H7 (cell line): ENCODE measurements at places on chromosomes 4 and X.

- DNase-seq, result no peak
These were observed 27.5 kb downstream of the ENPEP start for GRCh38 chr4:110503270-110504083.

- no peak for DNase-seq
These were observed 157.8 kb downstream of the RELL1 start for GRCh38 chr4:37528166-37528885.

- DNase-seq, result no peak
These were observed 106.8 kb upstream of the MAGEA10 start for GRCh38 chrX:152245213-152245612.

- no peak for DNase-seq
These were observed 35.9 kb downstream of the ETDC start for GRCh38 chrX:135345107-135345589.

DNA sequence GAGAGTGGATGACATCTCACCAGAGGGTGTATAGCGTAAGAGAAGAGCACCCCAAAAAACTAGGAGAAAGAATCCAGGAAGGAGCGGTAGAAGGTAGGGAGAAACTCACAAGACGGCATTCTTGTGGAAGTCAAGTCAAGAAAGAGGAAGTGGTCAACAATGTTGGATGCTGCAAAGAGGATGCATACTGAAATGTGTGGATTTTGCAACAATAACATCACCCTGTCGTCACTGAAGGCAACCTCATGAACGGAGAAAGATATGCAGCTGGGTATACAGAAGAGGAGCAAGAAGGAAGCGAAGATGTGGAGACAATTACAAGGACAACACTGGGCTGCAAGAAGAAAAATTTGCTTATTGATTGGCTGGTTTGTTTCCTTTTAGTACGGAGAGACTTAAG, 11.4 kb upstream of the TAPT1 start:
- no peak for DNase-seq

- no peak for DNase-seq
These were observed 31.9 kb downstream of the NPFFR2 start for GRCh38 chr4:72063726-72064125.

DNA sequence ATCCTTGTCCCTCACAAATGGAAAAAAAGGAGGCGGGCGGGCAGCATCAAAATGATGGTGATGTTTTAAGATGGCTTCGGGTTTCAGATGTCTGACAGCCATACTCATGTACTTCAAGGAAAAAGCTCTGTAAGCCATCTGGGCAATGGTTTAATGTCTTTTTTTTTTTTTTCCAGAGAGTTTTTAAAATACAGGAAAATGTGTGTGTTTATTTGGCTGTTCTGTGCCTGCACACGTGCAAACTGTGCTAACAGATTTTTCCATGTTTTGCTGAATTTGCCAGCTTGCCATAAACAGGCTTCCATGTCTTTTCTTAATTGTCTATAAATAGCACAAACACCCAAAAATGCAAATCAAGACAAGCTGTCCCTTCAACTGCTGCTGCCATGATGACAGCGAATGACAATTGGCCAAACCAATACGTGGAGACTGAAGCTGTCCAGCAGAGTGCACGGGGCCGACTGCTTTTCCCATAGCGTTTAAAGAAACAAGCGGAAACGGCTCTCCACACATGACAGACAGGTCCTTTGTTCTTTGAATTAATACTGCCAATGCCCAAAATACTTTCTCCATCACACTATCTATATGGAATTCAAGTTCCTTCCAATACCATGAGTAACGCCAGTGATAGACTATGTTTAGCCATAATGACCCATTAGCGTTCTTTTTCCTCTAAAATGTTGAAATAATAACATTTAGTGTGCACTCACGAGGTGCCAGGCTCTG, 35.7 kb downstream of the AFAP1 start:
- DNase-seq, result no peak

GRCh38 chr4:123802082-123802645, 405.6 kb downstream of the SPRY1 start:
- no peak for DNase-seq

- DNase-seq, result peak; percentile 78
These were observed 43.6 kb downstream of the TSC22D3 start for GRCh38 chrX:107731831-107732502.

DNA sequence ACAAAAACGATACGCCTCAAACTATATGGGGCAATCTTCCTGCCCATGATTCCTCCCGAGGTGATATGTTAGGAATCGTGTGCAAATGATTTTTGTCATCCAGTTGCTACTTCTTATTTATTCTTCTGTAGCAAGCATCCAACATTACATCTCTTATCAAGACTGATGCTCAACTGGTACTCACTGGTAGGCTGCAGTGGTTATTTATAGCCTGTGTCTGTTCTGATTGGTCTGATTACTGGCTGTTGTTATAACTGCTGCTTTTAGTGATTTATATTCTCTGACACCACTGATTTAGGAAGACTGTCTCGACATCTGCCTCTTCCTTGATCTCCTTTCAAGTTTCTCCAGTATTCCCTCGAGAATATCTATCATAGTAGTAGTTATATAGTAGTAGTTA, 165.8 kb downstream of the LARP7 start:
- no peak for DNase-seq

DNA sequence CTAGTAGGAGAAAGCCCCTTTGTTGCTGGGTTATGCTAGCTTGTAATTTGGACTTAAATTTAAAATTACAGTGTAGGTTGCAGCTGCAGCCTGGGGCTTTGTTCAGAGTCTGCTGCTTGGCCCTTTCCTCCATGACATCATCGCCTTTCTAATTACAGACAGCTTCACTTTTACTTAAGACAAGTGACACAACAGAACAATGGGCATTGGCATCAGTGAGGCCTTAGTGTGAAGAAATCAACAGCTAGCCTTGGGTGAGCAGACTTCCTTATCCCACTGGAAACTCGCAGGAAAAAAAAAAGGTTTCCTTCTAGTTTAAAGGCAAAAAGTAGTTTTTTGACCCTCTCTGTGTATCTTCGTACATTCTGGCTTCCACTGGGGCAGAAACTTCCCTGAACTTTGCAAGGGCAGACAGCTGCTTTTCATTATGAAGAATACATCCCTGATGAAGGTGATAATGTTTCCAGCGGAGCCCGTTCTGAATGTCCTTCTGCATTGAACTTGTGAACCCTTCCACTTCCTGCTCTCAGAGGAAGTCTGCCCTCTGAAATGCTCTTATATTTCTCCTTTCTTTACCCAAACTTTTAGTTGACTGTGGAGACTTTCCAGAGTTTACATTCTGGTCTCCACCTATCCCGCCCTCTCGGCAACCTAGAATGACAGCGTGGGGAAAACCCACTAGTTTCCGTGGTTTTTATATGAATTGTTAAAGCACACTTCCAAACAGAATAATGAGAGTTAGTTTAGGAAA, 123.2 kb upstream of the FAM9C start:
- DNase-seq, result no peak

DNA sequence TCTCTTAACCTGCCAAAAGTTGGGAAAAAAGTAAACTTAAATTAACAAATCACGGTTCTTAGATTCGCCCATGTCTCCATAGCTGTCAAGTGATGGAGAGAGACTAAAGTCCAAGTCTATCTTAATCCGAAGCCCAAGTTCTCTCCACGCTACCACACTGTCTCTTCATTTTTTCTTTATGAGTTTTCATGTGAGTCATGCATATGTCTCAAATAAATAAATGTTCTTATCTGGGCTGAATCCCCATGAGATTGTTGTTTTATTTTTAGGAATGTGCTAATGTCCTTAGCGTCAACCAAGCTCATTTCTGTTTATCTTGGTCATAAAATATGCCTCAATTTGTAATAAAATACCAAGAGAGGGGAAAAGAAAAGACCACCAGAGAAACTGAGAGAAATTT, 169.3 kb downstream of the RCHY1 start:
- DNase-seq, result no peak

DNA sequence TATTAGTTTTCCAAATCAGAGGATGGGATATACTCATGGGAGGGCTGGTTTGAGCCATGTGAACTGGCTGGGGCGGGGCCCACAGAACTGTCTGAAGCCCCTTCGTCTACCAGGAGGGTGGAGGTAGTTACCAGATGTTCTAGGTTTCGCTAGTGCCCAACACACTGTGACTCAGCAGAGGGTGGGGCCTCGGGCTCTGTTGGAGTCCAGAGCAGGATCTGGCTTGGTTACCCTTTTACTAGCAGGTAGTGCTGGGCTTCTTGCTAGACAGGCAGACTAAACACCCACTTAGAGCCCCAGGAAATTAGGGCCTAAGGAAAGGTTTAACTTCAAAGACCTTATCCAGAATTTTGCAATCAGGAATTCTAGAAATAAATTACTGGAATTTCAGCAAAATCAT, 56.2 kb upstream of the CHRDL1 start:
- no peak for DNase-seq
